ENCODE measurements at places on chromosomes 1 and 21.

- no peak for DNase-seq
Observed at GRCh38 chr21:42429856-42430255, 26.2 kb downstream of the UBASH3A start.

GRCh38 chr21:38499296-38499695 is 1.0 kb upstream of the ERG start:
- DNase-seq: no peak

GRCh38 chr1:176858433-176858916 is 306.0 kb downstream of the ASTN1 start:
- DNase-seq: no peak

DNA sequence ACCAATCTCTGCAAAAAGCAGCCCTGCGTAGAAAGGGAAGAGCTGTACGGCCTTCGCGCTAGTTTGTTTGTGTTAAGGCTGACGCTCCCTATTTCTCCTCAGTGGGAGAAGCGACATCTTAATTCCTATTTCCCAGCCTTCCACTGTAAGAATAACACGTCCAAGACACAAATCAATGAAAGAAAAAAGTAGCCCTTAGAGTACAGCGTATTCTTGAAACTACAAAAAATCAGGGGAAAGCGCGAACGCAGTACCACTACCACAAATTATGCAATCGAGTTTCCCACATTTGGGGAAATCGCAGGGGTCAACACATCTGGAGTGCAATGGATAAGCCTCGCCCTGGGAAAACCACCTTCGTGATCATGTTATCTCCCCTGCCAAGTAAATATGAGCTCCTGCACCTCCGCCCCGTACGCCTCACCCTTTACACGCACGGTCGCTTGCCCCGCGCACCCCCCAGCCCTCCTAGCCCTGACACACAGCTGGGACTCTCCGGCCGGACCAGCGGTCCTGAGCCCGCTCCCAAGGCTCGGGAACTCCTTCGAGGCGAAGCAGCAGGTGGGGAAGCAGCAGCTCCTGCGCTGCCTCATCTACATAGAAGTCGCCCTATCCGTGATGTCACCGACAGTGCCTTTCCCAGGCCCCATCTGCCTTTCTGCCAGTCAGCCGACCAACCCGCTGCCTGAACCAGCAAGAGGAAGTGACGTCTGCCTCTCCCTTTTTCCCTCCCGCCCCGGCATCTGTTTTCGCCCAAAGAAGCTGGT is 94.7 kb downstream of the PPIAL4G start:
- peak; percentile 97 for DNase-seq

GRCh38 chr1:13622446-13622845 is 38.8 kb downstream of the PDPN start:
- DNase-seq: no peak

DNA sequence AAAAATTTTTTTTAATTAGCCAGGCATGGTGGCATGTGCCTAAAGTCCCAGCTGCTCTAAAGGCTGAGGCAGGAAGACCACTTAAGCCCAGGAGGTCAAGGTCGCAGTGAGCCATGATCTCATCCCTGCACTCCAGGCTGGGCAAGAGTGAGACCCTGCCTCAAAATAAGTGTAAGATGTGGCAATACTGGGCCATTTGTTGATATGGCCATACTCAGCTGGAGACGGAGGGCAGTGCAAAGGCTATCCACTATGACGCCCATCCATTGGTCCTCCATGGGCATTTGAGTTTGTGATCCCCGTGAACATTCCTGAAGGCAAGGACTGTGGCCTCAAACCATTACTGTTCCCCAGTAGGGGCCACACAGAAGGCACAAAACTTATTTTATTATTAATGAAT is 1.5 kb downstream of the CASP9 start:
- DNase-seq: no peak

DNA sequence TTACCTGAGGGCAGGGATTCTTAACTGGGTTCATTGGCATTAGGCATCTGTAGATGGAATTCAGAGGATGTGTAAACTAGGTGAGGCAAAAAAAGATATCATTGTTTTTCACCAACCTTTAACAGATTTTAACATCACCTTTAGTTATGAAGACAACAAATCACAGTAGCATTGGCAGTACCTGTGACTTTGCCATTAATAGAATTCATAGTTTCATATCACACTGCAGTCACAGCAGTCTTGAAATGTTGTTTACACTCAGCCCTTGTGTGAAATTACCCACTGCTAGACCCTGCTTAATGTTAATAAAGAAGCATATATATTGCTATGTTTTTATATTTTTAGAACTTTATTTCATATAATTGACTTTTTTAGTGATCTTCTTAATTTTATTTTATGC is 1.7 kb upstream of the INAVA start:
- DNase-seq: no peak

DNA sequence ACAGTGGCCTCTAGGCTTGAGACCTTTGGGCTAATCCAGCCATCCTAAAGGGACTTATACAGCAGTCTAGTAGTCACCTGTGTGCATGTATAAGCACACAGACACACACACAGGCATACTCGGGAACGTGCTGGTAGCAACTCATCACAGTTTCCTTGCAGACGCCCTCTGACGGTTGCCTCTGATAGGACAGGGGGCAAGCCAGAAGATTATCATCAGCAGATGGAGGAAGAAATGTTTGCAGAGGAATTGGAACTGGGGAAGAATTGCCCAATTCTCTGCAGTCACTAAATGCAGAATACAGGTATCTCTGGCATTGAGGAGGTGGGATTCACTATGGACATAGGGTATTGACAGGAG is 222.2 kb downstream of the C1orf94 start:
- DNase-seq: no peak

DNA sequence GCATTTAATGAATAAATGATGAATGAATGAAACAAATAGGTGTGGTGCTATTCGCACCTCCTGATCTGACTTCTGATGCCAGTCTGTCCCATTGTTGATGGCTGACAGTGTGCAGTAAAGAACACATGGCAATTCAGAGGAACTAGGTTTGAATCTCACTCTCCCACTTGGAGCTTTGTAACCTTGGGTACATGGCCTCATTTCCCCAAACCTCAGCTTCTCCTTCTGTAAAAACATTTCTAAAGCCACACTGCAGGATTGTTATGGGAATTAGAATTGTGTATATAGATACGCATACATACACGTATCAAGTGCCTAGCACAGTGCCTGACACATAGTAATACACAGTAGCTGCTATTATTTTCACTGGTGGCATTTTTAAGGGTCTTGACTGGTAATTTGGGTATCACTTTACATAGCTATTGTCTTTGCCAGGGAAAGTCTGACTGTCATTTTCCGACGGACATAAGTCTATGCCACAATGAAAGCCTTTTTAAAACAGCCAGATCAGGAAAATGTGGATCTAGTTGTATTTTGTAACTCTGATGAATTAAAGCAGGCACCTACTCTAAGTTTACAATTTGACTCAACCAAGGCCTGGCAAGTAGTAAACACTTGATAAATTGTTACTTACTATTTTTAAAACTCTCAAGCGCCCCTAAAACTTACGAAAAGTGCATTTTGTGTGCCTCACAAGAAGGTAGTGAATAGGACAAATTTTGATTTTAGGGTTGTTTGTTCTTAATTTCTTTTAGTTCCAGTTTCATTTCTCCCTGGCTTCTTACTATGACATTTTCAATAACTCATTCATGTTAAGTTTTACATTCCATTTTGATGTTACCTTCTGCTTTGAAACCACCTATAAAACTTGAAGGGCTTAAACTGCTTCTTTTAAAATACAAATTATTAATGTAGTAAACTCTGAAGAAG is 164.4 kb downstream of the SDCCAG8 start:
- DNase-seq: no peak

GRCh38 chr1:14538335-14538734 is 60.1 kb upstream of the KAZN start:
- DNase-seq: peak; percentile 16

DNA sequence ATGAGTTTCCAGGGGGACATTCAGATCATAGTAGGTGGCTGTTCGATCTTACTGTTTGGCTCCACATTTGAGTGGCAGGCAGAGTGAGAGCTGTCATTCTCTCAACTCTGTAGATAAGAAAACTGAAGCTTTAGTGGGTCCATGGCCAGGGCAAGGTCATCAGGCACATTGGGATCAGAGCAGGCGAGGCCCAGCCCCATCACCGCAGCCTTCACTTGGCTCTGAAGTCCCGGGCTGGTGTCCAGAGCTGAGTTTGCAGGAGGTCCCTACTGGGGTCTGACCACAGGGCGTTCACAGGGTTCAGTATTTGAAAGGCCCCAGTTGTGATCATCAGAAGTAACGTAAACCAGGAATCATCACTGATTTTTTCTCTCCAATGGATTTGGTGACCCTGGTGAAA is 76.7 kb downstream of the OBSCN start:
- no peak for DNase-seq

GRCh38 chr1:179973198-179974110 is 18.8 kb downstream of the CEP350 start:
- no peak for DNase-seq

DNA sequence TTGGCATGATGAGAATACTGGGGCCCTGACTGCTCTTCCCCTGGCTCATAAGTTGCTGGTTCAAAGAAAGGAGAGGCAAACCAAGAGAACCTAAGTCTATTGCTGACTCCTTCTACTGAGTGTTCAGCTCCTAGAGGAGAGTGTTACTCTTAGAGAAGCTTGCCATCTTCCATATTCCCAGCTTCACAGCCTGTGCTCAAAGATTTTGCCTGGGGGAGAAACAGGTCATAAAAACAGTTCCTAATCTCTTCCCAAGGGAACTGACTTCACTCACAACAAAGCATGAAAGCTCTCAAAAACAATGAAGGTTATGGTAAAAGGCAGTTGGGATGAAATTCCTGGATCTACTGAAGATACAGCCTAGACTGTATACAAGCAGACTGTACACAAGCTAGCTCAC is 37.1 kb downstream of the LRRC40 start:
- peak; percentile 42 for DNase-seq

DNA sequence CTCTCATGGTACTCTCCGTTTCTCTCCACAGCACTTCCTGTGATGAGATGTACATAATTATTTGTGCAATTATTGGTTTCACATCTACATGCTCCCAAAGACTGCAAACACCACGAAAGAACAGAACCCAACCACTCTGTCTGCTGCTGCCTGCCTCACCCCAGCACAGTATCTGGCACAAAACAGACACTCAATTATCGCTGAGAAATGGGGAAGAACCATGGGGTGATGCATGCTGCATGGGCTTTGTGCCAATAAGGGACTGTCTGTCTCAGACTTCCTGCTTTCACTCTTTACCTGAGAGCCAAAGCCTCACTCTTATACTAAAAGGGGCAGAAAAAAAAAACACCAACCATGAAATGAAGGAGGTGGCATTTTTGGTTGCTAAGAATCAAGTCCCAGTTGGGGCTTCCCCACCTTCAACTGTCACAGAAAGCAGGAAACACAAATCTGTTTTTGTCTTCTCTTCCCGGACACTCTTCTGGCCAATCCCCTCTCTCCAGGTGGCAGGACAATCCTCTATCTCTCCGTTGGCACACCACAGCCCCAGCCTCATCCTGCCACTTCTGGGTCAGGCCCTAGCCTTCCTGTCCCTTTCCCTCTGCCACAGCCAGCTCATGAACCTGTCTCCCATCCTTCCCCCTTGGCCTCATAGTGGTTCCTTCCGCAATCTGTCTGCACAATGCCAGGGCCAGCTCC is 82.0 kb downstream of the TGFBR3 start:
- DNase-seq: no peak

GRCh38 chr21:41974752-41975053 is 20.9 kb upstream of the C2CD2 start:
- no peak for DNase-seq

DNA sequence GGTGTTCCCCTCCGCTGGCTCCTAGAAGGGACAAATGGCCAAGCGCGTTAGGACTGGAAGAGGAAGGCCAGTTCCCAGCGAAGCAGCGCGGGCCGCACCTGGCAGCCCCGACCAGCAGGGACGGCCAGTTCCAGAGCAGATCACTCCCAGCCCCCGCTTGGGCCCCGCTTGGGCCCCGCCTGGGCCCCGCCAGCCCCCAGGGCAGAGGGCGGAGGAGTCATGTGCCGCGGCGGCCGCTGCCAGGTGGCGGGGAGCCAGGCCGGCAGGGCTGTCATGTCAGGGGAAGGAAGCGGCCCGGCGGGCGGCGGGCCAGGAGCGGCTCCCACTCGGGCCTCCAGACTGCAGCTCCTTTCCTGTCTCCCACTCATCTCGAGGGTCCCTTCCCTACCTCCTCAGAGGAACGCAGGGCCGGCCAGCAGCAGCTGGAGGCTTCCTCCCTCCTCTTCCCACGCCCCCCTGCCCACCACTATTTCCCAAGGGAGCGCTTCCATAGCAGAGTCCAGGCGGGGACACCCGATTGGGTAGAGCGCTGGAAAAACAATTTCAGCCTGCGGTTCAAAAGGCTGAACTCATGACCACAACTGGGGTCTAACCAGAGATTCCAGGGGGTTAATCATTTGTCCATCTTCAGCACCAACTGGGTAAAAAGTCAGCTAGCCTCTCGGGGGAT is 16.5 kb downstream of the ZNF697 start:
- peak; percentile 77 for DNase-seq

DNA sequence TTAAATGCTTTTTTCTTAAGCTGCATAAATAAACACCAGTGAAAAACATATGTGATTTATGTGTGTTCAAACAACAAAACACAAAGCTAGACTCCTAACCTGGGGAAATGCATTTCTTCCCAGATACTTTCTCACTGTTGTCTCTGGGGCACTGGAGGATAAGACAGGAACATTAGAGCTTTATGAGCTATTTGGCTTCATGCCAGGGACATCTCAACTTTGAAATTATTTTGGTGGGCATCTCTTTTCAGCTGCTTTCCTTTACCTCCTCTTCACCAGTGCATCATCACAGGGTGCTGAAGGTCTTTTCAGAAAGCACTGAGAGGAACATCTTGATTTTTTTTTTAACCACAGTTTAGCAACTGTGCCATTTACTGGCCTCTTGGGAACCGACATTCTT is 212.9 kb downstream of the DNM3 start:
- DNase-seq: no peak

Measured in ELF-1 (cell line).